ENCODE measurements at places on chromosomes 6 and 20.

- no peak for DNase-seq
These were observed 56.2 kb downstream of the TMEM242 start for GRCh38 chr6:157267109-157267611.

GRCh38 chr20:1965520-1966351, 28.1 kb downstream of the PDYN start:
- DNase-seq, result peak; percentile 62

- DNase-seq, result peak; percentile 71
These were observed 92.2 kb downstream of the CEP57L1 start for GRCh38 chr6:109187399-109188114.

- no peak for DNase-seq
These were observed 82.3 kb downstream of the CEBPB start for GRCh38 chr20:50272724-50273446.

DNA sequence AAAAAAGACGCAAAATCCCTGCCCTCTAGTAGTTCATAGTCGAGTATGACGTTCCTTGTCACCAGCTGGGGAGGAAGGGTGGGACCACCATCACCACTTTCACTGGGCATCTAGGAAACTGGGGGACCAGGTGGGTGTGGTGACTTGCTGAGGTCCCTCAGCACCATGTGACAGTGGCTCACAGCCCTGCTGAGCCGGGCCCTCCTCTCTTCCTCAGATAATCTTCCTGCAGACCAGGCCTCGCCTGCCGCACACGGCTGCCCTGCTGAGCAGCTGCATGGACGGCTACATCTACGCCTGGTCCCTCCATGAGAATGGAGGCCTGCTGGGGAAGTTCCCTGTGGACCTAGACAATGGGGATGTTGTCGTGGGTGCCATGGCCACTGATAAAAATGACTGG, 71.5 kb downstream of the EFCAB8 start:
- DNase-seq, result no peak

DNA sequence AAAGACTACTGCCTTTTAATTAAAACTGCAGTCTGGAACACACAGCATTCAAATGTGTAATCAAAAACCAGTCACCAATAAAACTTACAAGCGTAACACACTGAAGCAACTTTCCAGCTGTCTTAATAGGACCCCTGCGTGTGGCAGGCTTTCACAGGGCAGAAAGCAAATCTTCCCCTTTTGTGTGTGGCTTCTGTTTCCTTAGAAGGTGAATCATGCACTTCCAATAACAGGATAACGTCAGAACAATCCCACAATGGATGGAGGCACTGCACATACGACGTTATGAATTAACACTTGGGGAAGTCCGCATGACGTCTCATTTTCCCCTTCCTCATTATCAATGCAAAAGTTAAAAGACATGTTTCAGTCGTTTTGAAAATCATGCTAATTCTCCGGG, 44.8 kb downstream of the INSM1 start:
- DNase-seq, result no peak
